ENCODE measurements at places on chromosomes 6 and 20. TPM values are rescaled to one million over a fixed set of nuclear protein-coding genes. Genes with fewer than 3 reads are reported as not detected.

VWA7 gene
- 0.29 TPM for total RNA-seq

FYN gene
- 200 TPM for total RNA-seq

OGFR gene
- total RNA-seq: 43.6 TPM

SIGLEC1 gene
- total RNA-seq: not detected

NR2E1 gene
- not detected for total RNA-seq

RIMS4 gene
- not detected for total RNA-seq

CASP8AP2 gene
- total RNA-seq: 29.3 TPM

BMP5 gene
- 1.7 TPM for total RNA-seq

CFAP61 gene
- total RNA-seq: not detected

MCCD1 gene
- not detected for total RNA-seq

SRMS gene
- not detected for total RNA-seq

MEI4 gene
- not detected for total RNA-seq

LY6G6F gene
- not detected for total RNA-seq

KIAA0408 gene
- 0.13 TPM for total RNA-seq

TOX2 gene
- total RNA-seq: 11.8 TPM

SLC24A3 gene
- total RNA-seq: not detected

TMEM14B gene
- total RNA-seq: 64.9 TPM

MEA1 gene
- 43.7 TPM for total RNA-seq

OR2J3 gene
- not detected for total RNA-seq

GJA1 gene
- 527 TPM for total RNA-seq

SYNCRIP gene
- 148 TPM for total RNA-seq

CD93 gene
- 495 TPM for total RNA-seq
